ENCODE measurements at places on chromosomes 1 and 21.

GRCh38 chr1:111488669-111489068 lies 14.8 kb downstream of the ADORA3 start:
- DNase-seq, result no peak

DNA sequence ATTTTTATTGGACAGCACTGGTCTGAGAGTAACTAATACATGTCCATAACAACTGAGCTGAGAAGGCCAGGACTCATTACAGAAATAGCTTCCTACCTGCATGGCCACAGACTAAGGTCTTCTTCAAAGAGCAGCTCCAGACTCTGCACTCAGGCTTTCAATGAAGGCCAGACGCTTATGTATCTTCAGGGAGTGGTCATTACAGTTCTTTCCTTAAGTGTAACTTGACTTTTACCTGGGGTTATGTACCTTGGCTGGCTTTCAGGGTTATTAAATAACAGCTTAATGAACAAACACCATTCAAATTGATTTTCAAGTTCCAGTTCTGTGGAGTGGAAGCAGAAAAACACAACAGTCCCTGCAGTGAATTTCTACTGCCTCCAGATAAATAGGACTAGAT lies 23.8 kb upstream of the SLC22A15 start:
- DNase-seq, result no peak

GRCh38 chr1:200888349-200888838 lies 6.3 kb upstream of the INAVA start:
- peak; percentile 77 for DNase-seq

GRCh38 chr21:16363518-16363917 lies 633.7 kb downstream of the USP25 start:
- no peak for DNase-seq

- no peak for DNase-seq
Observed at GRCh38 chr1:202004711-202005110, 5.7 kb upstream of the ELF3 start.

DNA sequence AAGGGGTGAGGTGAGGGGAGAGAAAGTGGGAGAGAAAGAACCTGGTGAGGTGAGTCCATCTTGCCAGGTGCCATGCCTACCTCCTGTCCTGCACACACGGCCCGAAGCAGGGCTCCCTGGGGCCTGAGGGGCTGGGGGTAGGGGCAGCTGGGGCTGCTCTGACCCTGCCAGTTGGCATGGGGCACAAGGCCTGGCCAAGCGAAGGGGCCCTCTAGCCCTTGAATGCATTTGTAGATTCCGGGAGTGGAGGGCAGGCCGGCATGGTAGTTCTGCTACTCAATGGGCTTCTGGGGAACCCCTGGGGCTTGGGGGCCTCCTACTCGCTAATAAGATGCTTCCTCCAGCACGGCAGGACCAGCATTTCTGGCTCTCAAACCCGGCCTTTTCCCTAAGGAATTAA lies 3.6 kb upstream of the PRDM16 start:
- no peak for DNase-seq

DNA sequence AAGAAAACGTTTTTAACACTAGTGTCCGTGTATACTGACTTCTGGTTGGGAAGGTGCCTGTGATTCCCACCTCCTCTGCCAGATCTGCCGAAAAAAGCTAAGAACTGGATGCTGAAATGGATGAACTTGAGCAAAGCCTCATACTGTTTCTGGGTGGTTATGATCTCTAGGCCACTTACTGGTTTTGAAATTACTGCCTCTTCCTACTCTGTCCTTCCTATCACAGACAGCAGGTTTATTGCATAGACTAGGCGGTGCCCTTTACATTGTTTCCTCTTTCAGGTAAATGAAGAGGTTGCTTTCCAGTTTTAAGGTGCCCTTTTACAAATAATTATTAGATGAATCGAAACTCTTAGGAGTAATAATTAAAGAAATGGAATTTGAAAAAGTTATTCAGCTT lies 27.5 kb downstream of the PEX14 start:
- DNase-seq, result no peak

DNA sequence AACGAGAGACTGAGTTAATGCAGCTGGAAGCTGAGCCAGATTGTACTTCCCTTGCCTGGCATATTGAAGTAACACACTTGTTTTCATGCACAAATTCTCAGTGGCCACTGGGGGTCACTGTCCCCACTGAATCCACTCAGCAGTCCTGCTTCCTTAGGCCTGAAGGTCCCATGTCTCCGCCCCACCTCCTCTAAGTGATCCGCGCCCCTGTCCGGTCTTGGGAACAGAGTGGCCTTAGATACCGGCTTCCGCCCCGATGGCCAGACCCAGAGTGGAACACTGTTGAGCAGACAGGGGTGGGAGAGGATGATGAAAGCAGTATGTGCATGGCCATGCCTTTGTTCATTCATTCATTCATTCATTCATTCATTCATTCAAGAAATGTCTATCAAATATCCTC lies 34.8 kb downstream of the CHAF1B start:
- DNase-seq, result peak; percentile 44

- DNase-seq, result no peak
Observed at GRCh38 chr1:43184388-43184787, 12.3 kb downstream of the CFAP57 start.

DNA sequence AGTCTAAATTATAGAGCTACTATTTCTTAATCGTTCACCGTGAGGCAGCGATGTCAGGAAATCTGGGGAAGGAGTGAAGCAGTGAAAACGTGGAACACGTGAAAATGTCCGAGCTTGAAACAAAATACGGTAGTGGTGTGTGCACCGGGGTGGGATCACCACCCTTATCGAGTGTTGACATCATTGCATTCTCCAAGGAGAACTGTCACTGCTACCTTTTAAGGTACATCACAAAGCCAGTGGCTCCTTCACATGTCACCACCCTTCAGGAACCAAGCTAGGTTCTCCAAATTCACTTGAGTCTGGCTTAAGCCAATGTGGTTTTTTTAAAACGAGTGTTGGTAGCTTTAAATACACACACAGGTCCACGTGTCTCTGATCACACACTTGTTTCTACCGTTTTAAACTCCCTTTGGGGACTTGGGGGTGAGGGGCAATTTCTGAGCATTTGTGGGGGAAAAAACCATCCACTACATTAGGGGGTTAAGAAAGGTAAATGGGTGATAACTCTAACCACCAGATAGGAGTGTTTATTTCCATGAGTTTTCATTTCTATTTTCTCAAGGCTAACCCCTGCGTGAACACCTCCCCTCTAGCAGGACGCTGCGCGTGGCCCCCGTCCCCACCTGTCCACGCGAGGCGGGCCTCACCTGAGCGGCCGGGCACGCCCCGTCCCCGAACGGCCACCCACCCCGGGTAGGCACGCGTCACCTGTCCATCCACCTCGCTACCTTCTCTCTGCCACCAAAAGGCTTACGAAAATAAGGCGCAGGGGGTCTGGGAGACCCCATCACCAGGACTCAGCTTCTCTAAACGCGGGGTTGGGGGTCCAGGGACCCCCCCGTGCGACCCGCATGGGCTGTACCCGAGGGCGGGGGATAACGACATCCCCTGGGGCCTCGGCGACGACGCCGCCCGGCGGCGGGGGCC lies 978 bp downstream of the PRDM15 start:
- DNase-seq, result peak; percentile 38

DNA sequence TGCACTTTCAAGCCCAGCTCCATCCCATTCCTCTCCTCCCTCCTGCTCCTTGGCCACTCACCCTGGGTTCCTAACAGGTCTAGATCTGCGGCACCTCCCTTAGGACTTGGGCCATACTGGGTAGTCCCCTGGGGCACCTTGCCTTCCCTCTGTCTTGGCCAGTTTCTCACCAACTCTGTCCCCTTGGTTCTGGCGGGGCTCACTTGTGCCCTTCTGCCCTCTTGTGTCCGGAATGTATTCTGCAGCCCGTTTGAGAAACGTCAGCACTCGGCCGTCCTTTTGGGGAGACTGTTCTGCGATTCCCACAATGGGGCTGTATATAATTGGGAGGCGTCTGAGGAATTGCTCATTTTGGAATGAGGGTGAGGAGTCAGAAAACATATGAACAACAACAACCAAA lies 162.4 kb downstream of the ZSCAN20 start:
- no peak for DNase-seq
